Mesendoderm (in vitro differentiated cells): ENCODE measurements at places on chromosomes 16 and 17.

GRCh38 chr17:36937001-36937958 lies at the start of gene LHX1:
Gene LHX1, plus strand, starts transcription at chr17:36937475. Its CDS starts 723 bp downstream, at chr17:36938198.
- peaks cover 25% of the 10 kb centered on the region for H3K36me3 ChIP-seq
- H3K27me3 ChIP-seq: peaks cover 40% of the 10 kb centered on the region
- peak within 1 kb of the TSS; percentile 83 for H3K27ac ChIP-seq
- peaks cover 11% of the 10 kb centered on the region for H3K4me1 ChIP-seq

DNA sequence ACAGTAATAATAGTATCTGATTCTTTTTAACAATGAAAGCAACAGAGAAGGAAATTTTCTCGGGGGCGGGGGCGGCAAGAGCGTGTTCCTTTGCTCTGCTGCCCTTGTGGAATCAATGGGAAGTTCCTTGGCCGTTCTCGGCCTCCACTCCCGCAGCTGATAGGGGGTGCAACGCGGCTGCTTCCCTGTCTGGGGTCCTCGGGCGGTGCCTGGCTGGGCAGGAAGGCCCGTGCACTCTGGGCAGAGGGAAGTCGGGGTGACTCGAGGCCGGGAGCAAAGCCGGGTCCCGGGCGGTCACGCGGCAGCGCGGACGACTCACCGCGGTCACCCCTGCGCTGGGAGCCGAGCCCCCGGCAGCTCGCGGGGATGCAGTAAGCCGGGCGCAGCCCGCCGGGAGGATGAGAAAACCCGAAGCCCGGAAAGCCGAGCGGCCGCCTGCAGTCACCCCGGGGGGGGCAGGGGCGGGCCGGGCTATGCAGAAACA lies 2.5 kb downstream of the TUBB3 start:
- peak; percentile 58 for DNase-seq
- H3K36me3 ChIP-seq: no peaks in the 10 kb centered on the region
- peaks cover 2% of the 10 kb centered on the region for H3K4me1 ChIP-seq
- no peaks in the 10 kb centered on the region for H3K27me3 ChIP-seq
- peak overlapping the region; percentile 49 for H3K27ac ChIP-seq
- peak overlapping the region; percentile 29 for H3K4me3 ChIP-seq

DNA sequence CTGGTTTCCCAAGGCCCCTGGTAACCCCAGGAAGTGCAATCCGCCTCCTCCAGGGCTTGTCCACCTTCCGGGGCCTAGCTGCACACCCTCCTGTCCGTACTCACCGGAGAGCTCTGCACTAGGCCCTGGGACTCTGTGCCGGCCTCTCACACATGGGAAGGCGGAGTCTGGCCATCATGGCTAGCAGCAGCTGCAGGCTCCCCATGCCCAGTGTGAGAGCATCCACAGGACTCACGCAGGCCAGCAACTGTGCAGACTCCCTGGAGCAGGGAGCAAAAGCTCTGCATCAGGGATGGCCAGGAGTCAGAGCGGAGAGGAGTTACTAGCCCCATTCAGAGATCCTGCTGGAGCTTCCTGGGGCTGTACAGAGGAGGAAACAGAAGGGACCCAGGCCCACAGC lies 20.2 kb downstream of the FOXN1 start:
- no peak for DNase-seq
- no peaks in the 10 kb centered on the region for H3K27me3 ChIP-seq
- H3K27ac ChIP-seq: no peak overlapping the region
- H3K4me1 ChIP-seq: no peaks in the 10 kb centered on the region

DNA sequence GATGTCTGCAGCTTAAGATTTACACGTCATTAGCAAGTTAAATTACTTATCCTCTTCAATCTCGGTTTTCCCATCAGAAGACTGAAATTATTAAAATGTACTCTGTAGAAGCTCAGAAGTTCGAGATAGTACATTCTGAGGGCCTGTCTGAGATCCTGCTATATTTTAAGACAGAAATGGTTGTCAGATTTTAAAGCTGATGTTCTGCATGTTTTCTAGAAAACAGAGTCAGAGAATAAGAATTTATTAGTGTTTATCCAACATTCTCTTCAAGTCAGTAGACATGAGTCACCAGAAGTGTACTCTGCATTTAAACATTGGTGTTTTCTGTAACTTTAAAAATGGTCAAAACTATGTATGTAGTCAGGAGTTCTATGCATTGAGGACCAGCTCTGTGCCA lies 155.2 kb upstream of the MYOCD start:
- no peak overlapping the region for H3K4me3 ChIP-seq
- no peaks in the 10 kb centered on the region for H3K4me1 ChIP-seq
- H3K27me3 ChIP-seq: no peaks in the 10 kb centered on the region

DNA sequence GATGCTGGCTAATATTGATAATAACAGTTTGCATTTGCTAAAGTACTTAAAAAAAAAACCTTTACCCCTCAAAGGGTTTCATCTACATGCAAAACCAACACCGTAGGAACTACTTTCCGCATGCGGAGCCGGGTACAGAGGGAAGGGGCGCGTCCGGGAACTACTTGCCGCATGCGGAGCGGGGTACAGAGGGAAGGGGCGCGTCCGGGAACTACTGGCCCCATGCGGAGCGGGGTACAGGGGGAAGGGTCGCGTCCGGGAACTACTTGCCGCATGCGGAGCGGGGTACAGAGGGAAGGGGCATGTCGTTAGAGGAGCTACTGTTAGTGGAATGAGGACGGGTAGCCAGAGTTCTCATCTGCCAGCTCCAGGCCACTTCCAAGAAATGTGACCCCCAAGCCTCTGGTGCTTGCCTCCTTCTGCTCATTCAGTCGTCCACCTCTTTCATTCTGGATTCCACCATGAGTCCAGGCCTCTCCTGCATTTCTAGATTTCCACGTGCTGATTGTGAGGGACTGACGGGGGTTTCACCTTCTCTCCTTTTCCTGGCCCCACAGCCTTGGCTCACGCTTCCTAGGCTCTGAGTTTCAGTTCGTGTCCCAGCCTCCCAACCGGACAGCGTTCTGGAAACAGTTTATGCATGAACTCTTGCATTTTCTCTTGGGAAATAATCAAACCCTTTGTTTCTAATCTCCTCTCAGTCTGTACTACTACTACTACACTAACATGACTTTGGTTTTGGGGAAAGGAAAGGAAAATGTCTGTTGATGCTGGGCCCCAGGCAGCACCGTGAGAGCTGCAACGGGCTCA lies 26.9 kb downstream of the MINK1 start:
- H3K4me3 ChIP-seq: no peak overlapping the region
- DNase-seq: no peak
- H3K27me3 ChIP-seq: no peaks in the 10 kb centered on the region
- no peak overlapping the region for H3K27ac ChIP-seq
- H3K36me3 ChIP-seq: no peaks in the 10 kb centered on the region
- peaks cover 18% of the 10 kb centered on the region for H3K4me1 ChIP-seq

- no peaks in the 10 kb centered on the region for H3K36me3 ChIP-seq
- no peak overlapping the region for H3K27ac ChIP-seq
Measured at GRCh38 chr17:56694825-56695224, 101.3 kb downstream of the NOG start.

DNA sequence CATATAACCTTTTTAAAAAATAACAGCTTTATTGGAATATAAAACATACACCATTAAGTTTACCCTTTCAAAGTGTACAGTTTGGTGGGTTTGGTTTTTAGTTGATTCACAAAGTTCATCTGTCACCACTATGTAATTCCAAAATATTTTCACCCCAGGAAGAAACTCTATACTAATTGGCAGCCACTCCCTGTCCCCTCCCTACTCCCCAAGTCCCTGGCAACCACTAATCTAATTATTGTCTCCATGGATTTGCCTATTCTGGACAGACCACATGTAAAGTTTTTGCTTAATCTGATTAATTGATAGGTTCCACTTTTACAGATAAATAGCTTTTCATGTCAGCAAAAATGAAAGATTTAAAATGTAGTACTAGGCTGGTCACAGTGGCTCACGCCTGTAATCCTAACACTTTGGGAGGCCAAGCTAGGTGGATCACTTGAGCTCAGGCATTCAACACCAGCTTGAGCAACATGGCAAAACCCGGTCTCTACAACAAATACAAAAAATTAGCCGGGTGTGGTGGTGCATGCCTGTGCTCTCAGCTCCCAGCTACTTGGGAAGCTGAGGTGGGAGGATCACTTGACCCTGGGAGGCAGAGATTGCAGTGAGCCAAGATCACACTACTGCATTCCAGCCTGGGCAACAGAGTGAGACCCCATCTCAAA lies 25.0 kb upstream of the MAPK3 start:
- H3K27me3 ChIP-seq: no peaks in the 10 kb centered on the region
- H3K4me3 ChIP-seq: no peak overlapping the region
- no peaks in the 10 kb centered on the region for H3K4me1 ChIP-seq
- no peaks in the 10 kb centered on the region for H3K36me3 ChIP-seq
- no peak overlapping the region for H3K27ac ChIP-seq

DNA sequence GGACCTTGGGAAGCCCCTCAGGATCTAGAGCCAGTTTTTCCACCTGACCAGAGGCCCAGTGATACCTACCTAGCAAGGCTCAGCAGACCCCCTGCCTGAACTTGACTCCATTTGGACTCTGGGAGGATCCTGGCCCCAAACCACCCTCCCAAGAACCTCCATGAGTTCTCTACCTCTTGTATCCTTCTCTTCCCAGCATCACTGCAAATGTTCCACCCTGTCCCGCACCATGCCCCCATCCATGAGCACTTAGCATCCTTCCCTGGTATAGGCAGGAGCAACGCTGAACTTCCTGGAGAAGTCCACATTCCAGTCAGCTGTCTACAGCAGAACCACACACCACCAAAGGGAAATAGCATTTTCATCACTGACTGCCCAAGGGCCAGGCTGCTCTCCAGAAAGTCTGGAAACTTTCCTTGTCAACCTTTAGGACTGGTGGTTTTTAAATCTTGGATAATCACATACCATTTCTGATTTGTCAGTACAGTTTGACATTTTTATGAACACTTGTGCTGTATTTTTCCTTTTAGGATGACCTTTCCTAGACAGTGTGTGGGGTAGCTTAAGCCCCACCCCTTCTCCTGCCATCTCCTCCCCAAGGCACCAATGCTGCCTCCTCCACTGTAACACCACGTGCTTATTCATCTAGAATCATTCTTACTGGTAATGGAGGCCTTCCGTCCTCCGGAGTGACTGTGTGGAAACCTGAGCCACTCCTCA lies 13.9 kb downstream of the EIF4A3 start:
- peaks cover 15% of the 10 kb centered on the region for H3K36me3 ChIP-seq
- no peak overlapping the region for H3K4me3 ChIP-seq
- H3K27me3 ChIP-seq: no peaks in the 10 kb centered on the region
- no peak overlapping the region for H3K27ac ChIP-seq
- peaks cover 2% of the 10 kb centered on the region for H3K4me1 ChIP-seq

- no peaks in the 10 kb centered on the region for H3K27me3 ChIP-seq
- no peak overlapping the region for H3K27ac ChIP-seq
- H3K4me1 ChIP-seq: no peaks in the 10 kb centered on the region
- no peak overlapping the region for H3K4me3 ChIP-seq
Measured at GRCh38 chr16:57593021-57593420, 35.4 kb upstream of the ADGRG1 start.

GRCh38 chr16:78976212-78976611 lies 624.3 kb downstream of the MAF start:
- H3K36me3 ChIP-seq: no peaks in the 10 kb centered on the region
- H3K4me1 ChIP-seq: no peaks in the 10 kb centered on the region
- DNase-seq: no peak

DNA sequence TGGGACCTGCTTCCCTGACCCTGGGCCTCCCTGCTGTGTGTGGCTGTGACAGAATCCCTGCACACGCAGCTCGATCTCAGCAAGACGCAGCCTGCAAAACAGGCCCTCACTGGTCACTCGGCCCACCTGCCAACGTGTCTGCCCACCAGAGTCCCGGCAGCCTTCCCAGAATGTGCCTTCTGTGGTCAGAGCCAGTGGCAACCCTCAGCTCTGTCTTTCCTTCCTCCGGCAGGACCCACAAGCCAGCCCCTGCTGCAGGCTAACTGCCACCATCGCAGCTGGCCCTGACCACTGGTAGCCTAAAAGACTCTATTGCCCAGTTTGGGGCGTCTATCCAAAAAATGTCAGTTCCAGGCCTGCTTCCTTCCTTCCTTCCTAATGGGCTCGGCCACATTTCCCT lies 83.2 kb downstream of the LITAF start:
- no peaks in the 10 kb centered on the region for H3K27me3 ChIP-seq
- no peak overlapping the region for H3K4me3 ChIP-seq
- H3K27ac ChIP-seq: no peak overlapping the region
- H3K4me1 ChIP-seq: peaks cover 3% of the 10 kb centered on the region

- no peak overlapping the region for H3K4me3 ChIP-seq
- no peak overlapping the region for H3K27ac ChIP-seq
- DNase-seq: no peak
- H3K4me1 ChIP-seq: no peaks in the 10 kb centered on the region
- no peaks in the 10 kb centered on the region for H3K36me3 ChIP-seq
- H3K27me3 ChIP-seq: no peaks in the 10 kb centered on the region
Measured at GRCh38 chr17:17540935-17541639, 44.9 kb upstream of the RASD1 start.

DNA sequence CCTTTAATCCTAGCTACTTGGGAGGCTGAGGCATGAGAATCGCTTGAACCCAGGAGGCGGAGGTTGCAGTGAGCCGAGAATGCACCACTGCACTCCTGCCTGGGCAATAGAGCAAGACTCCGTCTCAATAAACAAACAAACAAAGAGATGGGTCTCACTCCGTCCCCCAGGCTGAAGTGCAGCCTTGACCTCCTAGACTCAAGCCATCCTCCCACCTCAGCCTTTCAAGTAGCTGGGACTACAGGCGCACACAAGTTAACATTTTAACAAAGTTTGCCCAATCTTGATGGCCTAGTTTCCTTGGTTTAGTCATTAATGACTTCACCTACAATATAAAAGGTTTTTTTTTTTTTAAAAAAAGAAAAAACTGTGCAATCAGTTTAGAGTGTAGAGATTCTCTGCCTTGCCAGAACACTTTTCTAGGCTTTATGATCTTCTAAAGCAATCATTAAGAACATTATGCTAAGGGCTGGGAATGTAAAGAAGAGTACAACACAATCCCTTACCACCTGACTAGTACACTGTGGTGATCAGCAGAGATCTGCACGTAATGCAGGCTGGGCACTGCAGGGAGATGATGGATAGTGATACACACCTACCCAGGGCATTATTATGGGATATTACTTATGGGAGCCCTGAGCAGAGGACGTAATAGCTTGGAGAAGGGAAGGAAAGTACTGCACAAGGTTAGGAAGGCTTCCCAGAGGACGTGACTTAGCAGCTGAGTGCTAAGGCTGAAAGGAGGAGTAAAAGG lies 6.9 kb downstream of the GOT2 start:
- H3K4me3 ChIP-seq: no peak overlapping the region
- H3K27ac ChIP-seq: no peak overlapping the region
- H3K36me3 ChIP-seq: no peaks in the 10 kb centered on the region
- no peaks in the 10 kb centered on the region for H3K27me3 ChIP-seq
- no peak for DNase-seq

- DNase-seq: no peak
- no peak overlapping the region for H3K4me3 ChIP-seq
- no peaks in the 10 kb centered on the region for H3K4me1 ChIP-seq
- H3K27me3 ChIP-seq: no peaks in the 10 kb centered on the region
Measured at GRCh38 chr16:7124701-7125100, 207.9 kb upstream of the RBFOX1 start.
